ENCODE measurements at places on chromosomes 7 and 10.
A peak's percentile ranks its signal among the peaks of the same experiment; 100 is the strongest.

GRCh38 chr7:27130540-27131389 is at the start of gene HOXA4:
Gene HOXA4, minus strand, starts transcription at chr7:27130757. Its CDS starts 24 bp downstream, at chr7:27130733.
- peak; percentile 74 for DNase-seq

DNA sequence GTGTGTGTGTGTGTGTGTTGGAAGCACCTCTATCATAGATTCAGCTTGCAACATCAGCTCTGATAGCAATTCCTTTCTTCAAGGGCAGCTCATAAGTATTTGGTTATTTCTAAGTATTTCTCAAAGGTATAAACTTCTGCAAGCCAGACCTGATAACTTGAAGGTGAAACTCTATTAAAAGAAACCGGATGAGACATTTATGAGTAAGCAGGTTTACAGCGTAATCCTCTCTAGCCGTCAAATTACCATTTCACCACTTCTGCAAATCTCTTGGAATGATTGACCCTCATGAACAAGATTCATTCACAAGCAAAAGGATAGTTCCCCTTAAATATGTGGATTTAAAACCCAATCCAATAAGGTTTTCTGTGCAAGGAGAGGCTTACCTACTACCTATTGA is 23.1 kb downstream of the PDE1C start:
- DNase-seq = no peak

GRCh38 chr10:74634995-74635536 is 191.3 kb upstream of the KAT6B start:
- DNase-seq = no peak

GRCh38 chr10:3123571-3124411 is 48.8 kb downstream of the PITRM1 start:
- DNase-seq = no peak

DNA sequence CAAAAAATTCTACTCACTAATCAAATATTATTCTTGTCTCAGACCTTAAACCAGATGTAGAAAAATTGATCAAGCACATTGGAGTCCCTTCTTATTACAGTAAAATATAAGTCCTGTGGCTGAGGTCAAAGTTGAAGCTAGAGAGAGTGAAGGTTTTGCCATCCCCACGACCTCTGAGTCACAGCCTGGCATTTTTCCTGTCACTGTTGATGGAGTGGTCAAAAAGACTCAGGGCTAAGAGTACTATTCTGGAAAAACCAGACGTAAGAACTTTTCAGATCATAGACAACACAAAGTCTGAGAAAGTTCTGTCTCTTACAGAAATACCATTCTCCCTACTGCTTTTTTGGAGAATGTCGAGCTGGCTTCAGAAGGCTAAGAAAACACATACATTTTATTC is 323.7 kb upstream of the ANKRD30A start:
- DNase-seq = no peak

DNA sequence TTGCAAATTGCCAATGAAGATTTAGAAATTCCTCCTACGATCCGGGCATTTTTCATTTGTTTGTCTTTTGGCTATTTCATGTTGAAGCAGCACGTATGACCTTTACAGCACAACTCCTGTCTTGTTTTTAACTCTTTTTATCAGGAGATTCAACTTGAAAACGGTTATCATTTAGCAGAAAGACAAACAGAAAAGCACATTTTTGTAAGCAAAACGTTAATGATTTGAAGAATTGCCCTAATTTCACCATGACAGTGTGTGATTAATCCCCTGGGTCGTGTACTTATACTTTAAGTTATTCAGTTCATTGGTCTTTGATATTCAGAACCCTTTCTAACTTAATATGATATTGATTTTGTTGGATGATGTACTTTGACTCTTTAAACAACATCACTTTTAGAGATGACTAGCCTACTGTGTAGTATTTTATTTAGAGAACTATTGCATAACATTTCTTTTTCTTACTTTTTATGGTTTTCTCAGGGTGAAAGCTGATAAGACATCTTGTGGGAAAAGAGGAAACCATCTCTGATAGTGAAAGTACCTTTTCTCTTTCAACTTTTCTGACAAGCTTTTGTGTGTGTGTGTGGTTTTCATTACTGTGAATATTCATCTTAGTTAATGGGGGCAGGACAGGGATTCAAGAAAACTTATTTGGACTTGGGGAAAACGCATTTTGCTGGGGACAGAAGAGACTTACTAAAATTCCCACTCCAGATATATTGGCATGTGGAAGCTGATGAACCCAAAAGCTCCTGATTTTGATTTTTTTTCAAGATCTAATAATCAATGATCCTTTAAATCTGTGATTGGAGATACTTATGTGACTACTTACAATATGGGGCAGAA is 8.1 kb downstream of the HHEX start:
- no peak for DNase-seq

DNA sequence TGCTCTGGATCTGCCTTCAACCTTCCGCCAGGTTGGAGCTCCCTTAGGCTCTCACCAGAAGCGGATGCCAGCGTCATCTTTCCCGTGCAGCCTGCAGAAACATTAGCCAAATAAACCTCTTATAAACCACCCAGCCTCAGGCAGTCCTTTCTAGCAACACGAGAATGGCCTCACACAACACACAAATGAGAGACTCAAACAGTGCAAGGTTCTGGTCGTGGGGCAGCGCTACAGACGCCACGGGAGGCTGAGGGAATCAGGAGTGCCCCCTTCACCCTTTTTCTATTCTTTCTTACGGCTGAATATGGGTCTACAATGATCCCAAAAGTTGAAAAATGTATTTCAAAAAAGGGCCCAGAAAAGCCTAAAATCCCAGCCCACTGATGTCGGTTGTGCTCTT is 96.4 kb downstream of the FOXL3 start:
- DNase-seq = no peak

DNA sequence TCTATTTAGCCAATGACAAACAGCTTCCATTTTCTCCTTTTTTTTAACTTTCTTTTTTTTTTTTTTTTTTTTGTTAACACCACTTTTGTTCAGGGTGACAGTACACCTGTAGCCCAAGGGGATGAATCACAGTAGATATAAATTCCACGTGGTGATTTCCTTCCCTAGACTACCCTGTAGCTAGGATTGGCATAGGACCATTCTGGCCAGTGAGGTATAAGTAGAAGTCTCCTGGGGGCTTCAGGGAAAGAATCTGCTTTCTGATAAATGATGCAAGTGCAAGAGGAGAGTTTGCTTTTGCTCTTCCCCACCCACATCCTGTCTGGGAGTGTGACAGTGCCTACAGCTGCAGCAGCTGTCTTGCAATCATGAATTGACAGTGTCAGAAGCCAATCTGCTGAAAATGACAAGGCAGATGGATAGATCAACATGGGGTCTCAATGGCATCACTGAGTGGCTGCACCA is 63.2 kb upstream of the TOMM7 start:
- DNase-seq = no peak

DNA sequence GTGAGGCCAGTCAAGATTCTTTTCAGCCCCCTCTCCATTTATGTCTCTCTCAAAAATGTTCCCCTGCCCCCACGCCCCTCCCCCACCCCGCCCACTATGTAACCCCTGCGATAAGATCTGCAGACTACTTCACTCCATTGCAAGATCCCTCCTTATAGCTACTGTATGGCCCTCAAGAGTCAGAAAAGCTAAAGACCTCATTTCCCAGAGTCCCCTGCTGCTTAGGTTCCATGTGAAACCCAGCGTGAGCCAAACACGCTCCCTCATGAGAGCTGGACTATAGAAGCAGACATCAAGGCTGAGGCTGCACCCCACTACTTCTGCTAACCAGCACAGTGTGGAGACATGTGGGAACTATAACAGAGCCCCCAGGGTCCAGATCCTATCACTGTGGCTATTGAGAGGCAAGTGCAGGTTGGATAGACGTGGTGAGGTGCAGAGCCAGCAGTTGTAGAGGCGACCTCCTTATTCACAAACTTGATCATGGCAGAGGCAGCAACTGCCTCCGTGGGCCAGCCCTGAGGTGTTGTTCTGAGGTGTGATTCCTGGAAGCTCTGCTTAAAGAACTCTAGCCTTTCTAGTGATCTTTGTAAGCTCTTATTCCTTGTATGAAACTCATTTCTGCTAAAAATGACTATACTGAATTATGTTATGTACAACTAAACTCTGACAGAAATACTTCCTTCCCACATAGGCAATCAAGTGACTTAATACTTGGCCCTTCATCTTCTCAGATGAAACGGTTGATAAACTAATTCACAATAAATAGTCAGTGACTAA is 117.0 kb upstream of the ARID5B start:
- DNase-seq = no peak

DNA sequence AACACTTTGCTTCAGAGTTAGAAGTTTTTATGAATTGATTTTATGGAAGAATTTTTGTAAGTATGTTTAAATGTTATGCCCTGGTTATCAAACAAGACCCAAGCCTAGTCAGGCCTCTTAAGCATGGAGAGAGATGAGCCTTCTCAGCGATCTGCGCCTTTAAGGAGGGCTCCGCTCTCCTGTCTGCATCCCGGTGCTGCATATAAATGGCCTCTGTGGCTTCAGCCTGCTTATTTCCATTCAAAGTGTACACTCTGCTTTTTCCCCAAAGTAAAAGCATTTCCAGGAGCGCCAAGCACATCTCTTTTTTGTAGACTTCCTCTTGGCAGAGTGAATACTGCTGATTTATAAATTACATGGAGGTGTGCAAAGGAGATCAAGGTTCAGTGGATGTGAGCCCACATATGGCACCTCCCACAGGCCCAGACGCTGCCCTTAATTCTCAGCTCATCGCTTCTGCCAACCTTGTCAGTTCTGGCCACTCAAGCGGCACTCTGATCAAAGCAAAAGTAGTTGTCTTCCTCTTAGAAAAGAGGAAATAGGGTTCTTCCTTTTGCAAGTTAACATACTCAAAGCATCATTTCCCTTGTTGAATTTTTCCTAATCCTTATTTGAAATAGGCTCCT is 70.0 kb upstream of the SFMBT2 start:
- DNase-seq = no peak

DNA sequence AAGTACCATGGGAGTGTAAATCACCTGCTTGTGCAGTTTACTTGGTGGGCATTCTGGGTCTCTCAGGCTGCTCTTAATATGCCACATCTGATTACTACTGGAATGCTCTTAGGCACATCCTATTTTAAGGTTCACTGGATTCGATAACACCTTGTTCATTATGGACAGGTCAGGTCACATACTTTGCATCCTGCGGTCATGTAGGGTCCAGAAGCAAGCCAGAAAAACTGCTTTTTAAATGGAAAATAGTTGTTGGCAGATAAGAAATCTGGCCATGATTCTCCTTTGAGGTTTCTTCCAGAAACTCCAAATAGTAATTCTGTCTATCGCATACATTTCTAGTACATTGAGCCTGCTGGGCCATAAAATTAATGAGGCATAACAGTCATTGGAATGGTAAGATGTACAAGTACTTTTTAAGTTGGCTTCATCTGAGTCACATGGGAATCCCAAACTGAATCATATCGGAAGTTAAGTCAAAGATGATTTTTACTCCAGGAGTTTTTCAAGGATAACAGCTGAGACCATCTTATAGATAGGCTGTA is 371.9 kb downstream of the LRRTM3 start:
- DNase-seq = no peak

- DNase-seq = no peak
Observed at GRCh38 chr10:52071814-52072213, 242.3 kb upstream of the DKK1 start.

DNA sequence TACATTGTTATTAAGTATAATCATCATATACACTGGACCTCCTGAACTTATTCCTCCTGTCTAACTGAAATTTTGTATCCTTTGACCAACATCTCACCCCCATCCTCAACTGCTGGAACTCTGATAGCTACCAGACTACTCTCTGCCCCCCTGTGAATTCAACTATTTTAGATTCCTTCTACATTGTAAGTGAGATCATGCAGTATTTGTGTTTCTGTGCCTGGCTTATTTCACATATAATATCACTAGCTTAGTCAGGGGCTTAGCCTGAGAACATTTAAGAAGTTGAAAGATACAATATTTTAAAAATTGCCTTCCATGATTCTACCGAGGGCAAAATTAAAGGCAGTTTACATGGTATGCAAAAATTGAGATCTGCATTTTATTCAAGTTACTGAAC is 26.9 kb downstream of the STAMBPL1 start:
- no peak for DNase-seq

GRCh38 chr7:16660702-16661464 is 14.9 kb downstream of the BZW2 start:
- peak; percentile 67 for DNase-seq

- DNase-seq = no peak
Observed at GRCh38 chr10:64619102-64619501, 1097.9 kb downstream of the REEP3 start.

- no peak for DNase-seq
Observed at GRCh38 chr7:27735831-27736230, 4.1 kb upstream of the TAX1BP1 start.

DNA sequence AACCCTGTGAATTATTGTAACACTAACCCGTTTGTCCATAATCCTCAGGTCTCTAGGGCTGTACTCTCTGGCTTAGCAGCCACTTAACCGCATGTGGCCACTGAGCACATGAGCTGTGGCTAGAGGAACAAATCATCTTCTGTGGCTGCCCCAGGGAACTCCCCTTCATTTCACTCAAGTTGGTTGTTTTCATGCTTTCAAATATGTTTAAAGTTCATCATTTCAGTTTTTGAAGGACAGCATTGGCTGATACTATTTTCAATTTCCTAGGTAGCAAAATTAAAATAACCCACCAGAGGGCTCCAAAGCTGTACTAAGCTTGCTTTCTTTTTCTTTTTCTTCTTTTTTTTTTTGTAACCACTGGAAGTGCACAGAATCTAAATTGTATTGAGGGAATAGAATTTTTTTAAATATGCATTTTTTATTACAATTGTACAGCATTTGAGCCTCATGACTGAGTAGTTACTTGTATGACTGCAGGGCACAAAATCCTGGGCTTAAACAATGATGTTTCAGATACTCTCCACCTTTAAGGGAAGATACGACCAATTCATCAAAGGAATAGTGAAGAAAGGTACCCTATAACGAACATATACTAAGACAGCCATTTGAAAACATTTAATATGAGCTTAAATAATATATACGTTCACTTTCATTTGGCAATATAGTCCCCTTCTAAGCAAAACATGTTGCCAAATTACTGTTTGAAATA is 38.6 kb downstream of the MRC1 start:
- peak; percentile 62 for DNase-seq

- no peak for DNase-seq
Observed at GRCh38 chr7:108057951-108058481, 55.1 kb upstream of the LAMB1 start.

GRCh38 chr10:71712572-71713134 is 6.9 kb downstream of the C10orf105 start:
- no peak for DNase-seq

DNA sequence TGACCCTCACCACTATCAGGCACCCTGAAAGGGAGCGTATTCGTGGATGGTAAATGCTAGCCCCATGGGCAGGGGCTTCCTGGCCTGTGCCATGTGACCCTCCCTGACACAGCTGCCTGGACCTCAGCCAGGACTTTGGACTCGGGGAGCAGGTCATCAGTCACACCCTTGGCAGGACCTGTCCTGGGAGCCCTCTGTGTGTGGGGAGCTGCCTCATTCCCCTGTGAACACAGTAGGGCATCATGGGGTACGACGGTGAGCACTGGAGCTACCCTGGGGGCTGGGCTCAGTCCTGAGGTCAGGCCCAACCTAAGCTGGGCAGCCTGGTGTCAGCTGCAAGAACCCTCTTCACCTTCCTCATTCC is 129.3 kb upstream of the FAM20C start:
- DNase-seq = no peak

GRCh38 chr7:151168787-151169162 is 1.3 kb upstream of the GBX1 start:
- DNase-seq = no peak

Data from fibroblast of the aortic adventitia (primary cell).